Kidney epithelial cell (primary cell): ENCODE measurements at places on chromosomes 6 and 20. TPM values are rescaled to one million over a fixed set of nuclear protein-coding genes. Genes with fewer than 3 reads are reported as not detected.

SYCP2 gene
- total RNA-seq = 1.0 and 2.3 TPM in 2 replicates

WFDC5 gene
- total RNA-seq = 1.0 TPM in 1 of 2 replicates, not detected in the other

CTCFL gene
- total RNA-seq = 0.17 and 0.41 TPM in 2 replicates

SAMD10 gene
- total RNA-seq = 8.0 and 9.6 TPM in 2 replicates

DNA sequence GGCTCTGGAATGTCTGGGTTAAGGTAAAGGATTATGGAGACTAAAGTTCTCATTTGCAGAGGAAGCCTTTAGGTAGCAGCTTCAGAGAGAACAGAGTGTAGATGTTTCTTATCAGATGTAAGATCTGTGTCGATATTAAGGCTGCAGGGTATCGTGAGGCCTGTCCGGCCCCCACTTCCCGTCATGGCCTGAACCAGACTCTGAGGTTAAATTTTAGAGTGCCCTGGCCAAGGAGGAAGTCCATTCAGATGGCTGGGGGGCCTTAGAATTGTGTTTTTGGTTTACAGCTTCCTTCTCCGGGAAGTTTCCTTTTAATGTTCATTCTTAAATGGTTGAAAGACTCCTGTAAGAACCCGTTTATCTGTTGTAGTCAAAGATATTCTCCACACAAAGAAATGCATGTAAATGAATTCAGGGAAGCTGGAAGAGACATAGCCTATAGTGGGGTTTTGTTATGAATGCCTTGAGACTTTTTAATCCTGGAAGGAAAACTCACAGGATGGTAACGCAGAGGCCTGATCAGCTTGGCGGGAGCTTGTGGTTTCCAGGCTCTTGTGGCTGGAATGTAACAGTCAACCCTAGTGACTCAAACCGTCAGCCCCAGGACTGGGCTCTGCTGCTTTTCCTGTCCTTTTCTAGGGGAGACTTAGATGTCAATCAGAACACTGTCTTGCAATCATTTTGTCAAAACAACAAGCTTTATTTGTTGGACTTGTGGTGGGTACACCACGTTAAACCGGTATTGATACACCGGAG, 34.7 kb downstream of the KIF25 start:
- peak; percentile 61 for DNase-seq

DNA sequence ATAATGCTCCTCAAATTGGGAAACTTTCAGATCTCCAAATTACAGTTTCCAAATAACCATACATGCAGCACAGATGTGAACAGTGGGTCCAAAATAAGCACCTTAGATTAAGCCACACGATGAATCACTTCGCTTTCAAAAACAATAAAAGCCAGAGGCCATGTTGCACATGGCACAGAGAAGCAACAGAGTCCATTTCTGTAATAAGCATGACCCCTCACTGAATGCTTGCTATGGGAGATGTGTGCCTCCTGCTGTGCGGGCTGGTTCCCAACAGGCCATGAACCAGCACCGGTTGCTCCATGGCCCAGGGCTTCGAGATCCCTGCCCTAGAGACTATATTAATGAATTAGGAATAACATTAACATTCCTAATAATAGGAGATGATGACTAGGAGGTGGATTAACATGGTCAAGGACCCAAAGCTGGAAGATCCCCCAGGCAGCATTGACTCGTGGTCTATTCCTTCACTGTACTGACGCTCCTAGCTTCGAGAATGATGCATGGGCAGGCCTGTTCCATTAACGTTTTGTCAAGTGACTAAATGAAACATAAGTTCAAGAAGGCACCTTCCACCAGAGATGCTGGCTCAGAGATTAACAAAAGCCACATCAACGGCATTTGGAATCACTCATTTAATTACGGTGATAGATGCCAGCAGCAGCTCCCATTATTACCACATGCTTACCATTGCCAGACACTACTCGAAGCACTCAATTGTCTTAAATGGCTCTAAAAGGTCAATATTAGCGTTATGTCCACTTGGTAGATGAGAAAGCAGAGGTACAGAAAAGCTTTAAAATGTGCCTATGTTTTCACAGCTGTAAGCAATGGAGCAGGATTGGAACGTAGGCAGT, 470.6 kb upstream of the AGPAT4 start:
- no peak for DNase-seq

GRCh38 chr20:49901588-49901987, 13.7 kb downstream of the SPATA2 start:
- no peak for DNase-seq

GRCh38 chr6:169490246-169490641, 211.6 kb downstream of the WDR27 start:
- no peak for DNase-seq

DNA sequence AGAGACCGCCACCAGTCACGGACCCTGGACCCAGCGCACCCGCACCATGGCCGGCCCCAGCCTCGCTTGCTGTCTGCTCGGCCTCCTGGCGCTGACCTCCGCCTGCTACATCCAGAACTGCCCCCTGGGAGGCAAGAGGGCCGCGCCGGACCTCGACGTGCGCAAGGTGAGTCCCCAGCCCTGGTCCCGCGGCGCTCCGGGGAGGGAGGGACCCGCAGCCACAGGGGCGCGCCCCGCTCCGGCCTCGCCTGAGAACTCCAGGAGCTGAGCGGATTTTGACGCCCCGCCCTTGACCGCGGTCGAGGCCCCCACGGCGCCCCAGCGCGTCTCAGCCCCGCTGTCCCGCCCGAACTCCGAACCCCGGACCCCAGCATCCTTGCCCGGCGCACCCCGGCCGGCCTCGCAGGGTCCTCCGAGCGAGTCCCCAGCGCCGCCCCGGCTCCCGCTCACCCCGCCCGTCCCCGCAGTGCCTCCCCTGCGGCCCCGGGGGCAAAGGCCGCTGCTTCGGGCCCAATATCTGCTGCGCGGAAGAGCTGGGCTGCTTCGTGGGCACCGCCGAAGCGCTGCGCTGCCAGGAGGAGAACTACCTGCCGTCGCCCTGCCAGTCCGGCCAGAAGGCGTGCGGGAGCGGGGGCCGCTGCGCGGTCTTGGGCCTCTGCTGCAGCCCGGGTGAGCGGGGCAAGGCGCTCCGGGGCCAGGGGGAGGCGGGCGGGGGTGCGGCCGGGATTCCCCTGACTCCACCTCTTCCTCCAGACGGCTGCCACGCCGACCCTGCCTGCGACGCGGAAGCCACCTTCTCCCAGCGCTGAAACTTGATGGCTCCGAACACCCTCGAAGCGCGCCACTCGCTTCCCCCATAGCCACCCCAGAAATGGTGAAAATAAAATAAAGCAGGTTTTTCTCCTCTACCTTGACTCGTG, at the start of gene OXT:
Gene OXT, plus strand, starts transcription at position 11 of the 920 bp plus-strand sequence. Its CDS starts 36 bp downstream, at position 47.
- DNase-seq = no peak

DNA sequence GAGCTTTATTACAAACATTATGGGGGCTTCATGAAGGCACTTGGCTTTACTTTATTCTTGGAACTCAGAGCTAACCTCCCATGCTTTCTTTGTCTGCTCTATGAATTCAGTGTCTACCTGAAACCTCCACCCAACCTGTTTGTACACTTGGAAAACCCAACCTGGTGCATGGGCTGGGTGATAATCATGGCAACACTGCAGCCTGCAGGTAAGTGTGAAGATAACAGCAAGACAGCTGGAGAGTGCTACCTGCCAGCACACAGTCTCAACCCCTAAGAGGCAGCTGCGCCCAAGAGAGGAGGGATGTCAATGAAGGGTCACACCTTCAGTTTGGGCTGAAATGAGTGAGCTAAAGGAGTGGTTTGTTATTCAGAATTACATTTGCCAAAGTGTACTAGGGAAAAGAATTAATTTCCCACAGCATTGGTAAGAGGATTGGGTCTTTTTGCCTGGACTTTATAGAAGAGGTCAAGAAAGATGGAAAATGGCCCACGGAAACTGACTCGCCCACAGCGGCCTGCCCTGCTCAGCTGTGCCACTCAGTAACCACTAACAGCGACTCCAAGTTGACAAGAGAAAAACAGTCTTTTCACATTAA, 24.4 kb downstream of the FOXQ1 start:
- no peak for DNase-seq

DNA sequence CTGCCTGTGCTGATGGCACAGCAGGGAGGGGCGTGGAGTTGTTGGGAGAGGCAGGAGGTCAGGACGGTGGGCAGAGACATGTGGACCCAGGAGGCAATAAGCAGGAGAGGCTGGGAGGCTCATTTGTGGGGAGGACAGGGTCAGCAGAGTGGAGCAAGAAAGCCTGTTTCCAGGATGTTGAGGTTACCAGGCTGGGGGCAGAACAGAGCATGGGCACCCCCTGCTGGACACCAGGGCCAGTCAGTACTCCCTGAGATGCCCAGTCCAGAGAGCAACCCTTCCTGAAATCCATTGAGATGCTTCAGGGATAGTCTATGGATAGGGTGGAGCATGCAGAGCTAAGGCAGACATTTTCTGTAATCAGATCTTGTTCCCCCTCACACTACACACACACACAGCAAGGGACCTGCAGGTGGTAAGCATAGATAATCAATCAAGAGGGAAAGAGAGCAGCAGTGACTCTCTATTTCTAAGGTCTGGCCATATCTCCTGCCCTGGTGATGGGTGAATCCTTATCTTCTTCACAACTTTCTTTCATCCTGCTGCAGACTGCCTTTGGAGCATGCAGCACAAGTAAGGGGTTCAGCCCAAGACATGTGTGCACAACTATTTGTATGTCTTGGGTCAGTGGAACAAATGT, 41.7 kb downstream of the MOCS1 start:
- no peak for DNase-seq

DNA sequence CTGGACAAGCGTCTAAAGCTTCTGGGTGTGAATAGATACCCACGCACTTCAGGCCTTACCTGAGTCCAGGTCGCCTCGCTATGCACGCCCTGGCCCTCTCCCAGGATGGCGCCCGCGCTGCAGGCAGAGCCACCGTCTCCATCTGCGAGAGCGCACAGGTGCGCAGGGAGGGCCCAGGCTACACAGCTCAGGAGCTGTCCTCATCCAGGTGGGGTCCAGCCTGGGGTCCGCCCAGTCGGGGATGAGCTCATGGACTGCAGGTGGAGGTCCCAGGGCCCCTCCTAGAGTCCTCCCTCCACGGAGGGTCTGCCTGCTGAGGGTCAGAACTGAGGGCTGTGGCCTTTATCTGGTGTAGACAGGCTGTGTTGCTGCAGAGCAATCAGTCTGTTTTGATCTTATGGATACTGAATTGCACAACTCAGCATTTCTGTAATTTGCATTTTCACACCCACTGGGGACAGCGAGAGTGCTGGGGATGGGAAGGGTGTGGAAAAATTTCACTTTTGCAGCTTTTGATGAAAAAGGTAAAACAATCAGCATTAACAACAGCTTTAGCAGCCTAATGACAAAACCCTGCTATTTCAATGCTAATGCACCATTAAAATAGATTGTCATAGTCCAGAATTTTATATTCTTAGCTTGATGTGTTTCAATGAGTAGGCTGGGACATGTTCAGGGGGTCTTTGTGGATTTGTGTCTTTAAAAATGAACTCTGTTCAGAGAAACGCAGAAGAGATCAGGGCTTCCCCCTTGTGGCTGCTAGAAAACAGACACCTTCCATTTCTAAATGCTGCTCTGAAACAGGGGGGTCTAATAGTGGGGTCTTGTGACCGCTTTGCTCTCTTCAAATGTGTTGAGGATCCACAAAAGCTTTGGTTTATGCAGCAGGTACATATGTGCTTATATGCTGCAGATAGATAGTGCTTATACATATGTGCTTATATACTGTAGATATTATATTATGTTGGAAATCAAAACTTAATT, 77.8 kb upstream of the PHACTR3 start:
- DNase-seq = no peak

GRCh38 chr20:41091927-41092326, 45.4 kb upstream of the PLCG1 start:
- no peak for DNase-seq

DNA sequence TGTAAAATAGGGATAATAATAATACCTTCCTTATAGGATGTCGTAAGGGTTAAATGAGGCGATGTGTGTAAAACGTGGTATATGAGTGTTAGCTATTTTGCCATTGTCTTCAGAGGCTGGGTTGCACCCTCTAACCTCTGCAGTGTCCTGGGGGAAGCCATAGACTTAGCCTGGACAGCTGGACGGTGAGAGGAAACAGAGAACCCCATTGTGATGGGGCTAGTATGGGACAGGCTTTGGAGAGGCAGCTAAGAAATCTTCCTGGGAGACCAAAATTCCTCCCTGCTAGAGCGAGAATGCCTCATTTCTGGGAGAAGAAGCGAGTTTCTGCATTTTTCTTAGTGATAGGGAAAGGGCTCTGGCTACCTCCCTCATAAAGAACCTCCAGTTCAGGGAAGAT, 22.8 kb downstream of the KCNB1 start:
- DNase-seq = no peak

GRCh38 chr6:143605906-143606521, 71.8 kb upstream of the PHACTR2 start:
- no peak for DNase-seq

DNA sequence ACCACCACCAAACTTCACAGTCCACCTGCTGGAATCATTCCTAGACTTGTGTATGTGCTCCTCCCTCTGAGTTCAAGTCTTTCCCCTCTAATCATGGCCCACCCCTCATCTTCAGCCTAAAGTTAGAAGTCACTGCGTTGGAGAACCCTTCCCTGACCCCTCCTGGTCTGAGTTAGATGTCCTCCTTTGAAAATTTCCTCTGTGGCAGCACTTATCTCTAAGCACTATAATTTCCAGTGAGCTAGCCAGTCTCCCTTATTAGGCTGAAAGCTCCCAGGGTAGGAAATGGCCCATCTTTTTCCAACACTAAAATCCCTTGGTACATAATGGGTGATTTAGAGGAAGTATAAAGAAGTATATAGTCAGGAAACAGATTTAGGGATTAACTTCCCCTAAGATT, 63.2 kb downstream of the SESN1 start:
- DNase-seq = no peak

DNA sequence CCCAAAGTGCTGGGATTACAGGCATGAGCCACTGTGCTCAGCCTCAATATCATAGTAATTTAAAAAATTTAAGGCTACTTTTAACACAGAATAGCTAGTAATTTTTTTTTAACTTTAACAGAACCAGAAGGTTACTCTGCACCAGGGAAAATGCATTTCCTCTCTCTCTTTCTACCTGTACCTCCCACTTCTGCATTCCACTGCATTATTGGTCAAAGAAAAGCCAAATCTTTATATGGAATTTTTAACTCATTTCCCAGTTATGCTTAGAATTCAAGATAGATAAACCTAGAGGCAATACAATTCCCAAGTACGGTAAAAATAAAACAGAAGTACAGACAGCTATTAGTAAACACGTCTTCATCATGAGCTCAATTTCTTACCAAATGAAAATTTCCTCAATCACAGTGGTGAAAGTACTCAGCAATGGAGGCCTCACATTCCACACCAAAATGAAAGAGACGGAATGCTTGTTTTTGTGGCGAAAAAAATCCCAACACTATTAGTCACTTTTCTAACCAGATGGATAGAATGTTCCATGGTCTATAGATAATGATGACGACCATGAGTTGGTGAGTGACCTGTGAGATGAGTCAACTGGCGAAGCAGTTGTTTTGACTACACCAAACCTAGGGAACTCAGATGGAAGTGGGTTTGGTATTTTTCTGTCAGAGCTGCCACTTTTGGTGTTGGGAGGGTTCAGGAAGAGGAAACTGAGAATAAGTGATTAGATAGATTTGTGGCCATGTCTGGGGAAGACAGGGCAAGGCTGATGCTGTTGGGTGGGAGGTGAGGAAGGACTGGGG, 104.7 kb upstream of the SGK1 start:
- peak; percentile 96 for DNase-seq
